RCC 7860 (cell line): ENCODE measurements at places on chromosomes 2 and 18.

GRCh38 chr2:239777219-239777618, 247.9 kb downstream of the NDUFA10 start:
- no peak for DNase-seq

- DNase-seq = no peak
These were observed 37.2 kb upstream of the ID2 start for GRCh38 chr2:8644605-8645175.

- DNase-seq = no peak
These were observed 178.6 kb downstream of the NEDD4L start for GRCh38 chr18:58222432-58223125.

- DNase-seq = peak; percentile 30
These were observed 8.6 kb downstream of the KANSL1L start for GRCh38 chr2:210162466-210163124.

DNA sequence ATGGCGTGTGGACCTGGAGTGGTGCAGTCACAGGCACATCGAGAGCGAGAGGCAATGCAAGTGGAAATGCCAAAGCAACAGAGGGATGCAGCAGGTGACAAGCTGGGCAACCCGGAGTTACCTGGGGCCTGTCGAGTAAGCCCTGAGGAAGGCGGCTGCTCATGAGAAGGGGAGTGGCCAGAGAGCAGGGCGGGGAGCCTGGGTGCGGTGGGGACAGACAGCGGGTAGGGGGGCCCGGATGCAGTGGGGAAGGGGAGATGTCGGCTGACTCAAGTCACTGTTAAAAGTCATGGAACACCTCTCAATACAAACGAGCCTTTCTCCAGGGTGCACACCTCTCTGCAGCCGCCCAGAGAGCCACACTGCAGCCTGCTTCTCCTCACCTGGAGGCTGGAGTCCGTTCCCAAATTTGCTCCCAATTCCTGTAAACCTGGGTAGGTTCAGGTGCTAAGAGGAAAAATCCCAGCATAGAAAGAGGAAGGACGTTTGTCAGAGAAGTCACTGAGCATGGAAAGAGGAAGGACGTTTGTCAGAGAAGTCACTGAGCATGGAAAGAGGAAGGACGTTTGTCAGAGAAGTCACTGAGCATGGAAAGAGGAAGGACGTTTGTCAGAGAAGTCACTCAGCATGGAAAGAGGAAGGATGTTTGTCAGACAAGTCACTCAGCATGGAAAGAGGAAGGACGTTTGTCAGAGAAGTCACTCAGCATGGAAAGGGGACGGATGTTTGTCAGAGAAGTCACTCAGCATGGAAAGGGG, 71.7 kb upstream of the TWIST2 start:
- DNase-seq = no peak

DNA sequence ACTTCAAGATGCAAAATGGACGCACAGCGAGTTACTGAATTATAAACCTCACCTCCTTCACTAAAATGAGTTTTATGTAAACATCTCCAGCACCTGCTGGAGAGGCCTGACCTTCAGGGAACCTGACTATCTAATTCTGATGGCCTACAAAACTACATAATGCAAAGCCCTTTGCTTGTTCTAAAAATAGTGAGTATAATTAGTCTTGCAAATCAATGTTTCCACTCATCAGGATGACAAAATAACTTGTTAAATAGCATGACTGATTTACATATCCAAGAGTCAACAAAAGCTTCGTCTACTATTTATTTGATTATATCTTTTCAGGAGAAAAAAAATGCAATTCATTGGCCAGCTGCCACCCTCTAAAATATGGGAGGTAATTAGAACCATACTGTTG, 326.3 kb upstream of the MC4R start:
- no peak for DNase-seq

GRCh38 chr18:61466736-61467135, 133.5 kb downstream of the CDH20 start:
- DNase-seq = no peak

DNA sequence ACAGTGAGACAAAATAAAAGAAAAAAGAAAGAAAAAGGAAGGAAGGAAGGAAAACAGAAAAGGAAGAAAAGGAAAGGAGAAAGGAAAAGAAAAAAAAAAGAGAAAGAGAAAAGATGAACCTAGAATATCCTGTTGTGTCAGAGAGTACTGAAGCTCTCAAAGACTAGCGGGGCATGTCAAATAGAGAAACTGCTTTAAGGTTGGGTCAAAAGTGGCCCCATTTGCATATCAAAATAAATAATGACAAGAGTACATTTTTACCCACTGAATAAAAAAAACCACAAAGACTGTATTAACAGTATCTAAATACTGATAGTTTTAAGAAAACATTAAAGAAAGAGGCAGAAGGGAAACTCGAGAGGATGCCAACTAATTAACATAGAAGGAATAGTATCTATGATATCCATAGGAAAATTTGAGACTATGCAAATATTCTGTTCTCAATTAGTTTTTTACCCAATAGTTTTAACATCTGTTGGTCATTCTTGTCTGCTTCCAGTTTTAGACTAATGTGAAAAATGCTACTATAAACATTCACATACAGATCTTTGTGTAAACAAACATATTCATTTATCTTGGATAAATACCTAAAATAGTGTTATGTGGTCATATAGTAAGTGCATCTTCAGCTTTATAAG, 53.2 kb downstream of the SFXN5 start:
- no peak for DNase-seq

DNA sequence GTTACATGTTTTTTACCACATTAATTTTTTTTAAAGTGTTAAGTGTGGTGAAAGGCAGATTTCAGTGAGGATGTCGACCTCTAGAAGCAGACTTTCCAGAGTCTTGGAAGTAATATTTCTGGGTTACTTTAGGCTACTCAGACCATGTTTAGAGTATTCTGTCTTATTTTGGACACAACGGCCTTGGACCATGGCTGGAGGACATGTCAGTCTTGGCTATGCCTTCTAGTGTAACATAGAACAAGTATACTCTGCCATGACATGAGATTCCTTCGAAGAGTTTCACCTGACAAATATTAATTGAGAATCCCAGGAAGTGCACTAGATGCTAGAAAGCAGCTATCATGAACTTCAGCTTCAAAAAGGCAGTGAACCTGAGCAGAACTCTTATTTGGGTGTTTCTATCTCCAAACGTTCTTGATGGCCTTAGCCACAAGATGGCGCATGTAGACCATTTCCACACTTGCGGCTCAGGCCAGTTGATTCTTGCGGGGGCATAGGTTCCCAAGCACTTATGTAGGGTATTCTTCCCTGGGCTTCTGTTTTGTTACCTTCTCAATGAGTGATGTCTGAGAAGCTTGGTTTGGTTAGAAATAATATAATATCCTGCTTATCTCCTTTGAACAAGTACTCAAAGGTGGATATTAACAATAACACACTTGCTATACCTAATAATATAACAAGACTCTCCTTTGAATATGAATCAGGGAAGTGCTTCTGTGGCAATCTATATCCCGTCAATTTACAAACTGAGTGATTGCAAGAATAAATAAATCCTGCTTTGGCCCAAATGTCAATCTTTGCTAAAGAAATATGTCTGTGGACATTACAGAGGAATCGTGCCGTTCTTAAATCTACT, 62.0 kb downstream of the CACNB4 start:
- peak; percentile 52 for DNase-seq

DNA sequence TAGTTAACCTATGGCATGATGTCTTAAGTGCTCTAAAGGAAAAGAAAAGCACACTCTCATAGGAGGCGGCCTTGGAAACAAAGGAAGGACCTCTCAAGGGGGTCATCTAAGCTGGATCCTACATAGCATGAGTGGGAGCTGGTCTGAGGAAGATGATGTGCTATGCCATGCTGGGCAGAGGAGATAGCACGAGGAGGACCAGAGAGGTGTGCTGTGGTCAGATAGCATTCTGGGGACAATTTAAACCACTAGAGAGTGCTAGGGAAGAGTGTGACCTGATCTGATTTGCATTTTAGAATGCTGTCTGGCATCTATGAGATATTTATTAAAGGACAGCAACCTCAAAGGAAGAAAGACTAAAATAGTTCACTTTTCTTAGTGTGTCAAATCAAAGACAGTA, 910.1 kb upstream of the CELF4 start:
- DNase-seq = no peak

DNA sequence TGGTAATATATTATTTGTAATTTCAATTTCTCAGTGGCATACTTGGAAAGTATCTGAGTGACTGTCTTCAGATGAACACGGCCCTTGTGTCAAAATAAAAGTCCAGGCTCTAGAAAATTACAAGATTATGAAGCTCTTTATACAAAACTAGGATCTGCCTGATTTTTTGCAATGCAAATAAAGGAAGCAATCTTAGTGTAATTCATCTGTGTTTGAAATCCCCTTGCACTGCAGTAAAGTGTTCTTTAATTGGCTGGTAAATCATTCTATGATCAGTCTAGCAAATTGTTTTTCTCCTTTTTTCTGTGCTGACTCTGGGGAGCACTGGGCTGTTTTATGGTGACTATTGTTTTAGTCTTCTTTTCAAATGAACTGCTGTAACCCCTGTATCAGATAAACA, 1039.0 kb downstream of the SOCS6 start:
- DNase-seq = no peak

DNA sequence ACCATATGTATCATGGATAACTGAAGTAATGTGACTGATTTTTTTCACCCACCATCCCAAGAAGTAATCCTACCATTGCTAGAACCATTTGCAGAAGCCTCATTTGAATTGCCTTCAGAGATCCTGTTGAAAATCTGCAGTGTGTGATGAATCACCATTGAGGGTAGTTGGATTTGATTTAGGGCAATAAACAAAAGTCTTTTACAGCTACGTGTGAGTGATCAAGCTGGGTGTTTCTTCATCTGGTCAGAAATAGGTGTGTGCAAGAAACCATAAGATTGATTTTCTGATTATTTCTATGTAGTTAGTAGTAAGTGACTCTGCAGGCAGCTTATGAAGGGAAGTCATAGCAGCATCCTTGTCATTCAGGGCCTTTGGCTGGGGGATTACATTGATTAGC, 159.6 kb downstream of the MGAT5 start:
- no peak for DNase-seq

GRCh38 chr2:239644011-239644410, 243.2 kb upstream of the HDAC4 start:
- DNase-seq = no peak

GRCh38 chr2:84894758-84895520, 10.5 kb upstream of the TMSB10 start:
- DNase-seq = peak; percentile 31

DNA sequence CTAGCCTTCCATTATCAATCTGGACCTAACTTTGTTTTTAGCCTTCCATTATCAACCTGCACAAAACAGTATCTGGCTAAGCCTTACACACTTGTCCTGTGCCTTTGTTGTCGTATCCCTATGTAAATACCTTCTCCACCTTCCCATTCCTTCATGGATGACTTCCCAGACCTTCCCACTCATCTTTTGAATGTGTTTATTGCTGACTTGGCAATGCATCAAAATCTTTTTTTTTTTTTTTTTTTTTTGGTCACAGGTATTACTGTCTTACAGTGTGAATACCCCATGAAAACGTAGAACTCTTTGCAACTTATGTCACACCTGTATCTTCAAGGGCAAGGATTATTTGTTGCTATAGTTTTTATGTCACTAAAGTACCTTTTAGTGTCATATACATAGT, 25.7 kb downstream of the RPE start:
- DNase-seq = no peak

GRCh38 chr2:113977060-113977659, 87.3 kb downstream of the ACTR3 start:
- no peak for DNase-seq

- DNase-seq = no peak
These were observed 71.9 kb downstream of the TAF4B start for GRCh38 chr18:26298107-26298506.

- no peak for DNase-seq
These were observed 62.0 kb upstream of the CSRNP3 start for GRCh38 chr2:165407466-165407865.

DNA sequence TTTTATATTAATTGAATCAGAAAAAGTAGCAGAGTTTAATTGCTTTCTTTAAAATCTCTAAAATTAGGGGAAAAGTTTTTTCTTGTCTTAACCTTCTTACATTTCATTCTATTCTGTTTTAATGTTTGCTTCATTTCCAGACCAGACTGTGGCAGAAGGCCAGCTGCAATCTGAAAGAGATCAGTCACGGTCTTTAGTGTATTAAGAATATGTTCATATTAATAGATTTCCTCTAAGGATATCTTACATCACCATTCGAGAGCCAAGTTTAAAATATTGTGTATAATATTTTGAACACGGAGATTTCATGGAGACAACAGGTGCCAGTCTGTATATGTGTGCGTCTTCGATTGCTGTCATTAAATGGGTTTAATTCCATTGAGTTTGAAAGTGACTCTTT, 230.9 kb upstream of the ZSWIM2 start:
- DNase-seq = no peak

DNA sequence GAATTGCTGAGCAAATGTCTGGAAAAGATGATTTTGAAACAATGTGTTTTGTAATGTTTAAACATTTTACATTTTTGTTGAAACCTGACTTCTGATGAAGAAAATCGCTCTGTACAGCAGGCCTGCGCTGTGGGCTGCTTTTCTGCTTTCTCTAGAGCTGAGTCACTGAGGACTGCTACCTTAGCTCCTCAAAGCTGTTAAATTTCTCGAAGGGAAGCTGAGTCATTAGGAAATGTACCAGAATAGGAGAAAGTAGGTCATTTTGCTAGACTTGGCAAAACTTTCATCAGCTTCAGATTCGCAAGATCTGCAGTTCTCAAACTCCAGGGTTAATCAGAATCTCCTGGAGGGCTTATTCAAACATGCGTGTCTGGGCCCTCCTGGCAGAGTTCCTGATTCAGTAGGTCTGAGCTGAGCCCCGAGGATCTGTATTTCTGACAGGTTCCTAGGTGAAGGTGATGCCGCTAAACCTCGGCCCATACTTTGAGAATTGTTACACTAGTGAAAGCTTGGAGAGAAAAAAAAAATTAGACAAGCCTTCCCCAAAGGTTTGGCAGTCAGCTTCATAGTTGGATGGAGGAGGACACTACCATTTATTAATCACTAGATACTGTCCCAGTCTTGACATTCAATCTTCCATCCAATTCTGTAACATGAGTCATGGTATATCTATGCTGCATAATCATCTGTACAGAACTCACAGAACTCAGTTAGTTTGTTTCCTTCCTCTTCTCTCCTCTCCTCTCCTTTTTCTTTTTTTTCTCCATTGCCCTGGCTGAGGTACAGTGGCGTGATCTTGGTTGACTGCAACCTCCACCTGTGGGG, 297.6 kb downstream of the PARD3B start:
- peak; percentile 75 for DNase-seq

DNA sequence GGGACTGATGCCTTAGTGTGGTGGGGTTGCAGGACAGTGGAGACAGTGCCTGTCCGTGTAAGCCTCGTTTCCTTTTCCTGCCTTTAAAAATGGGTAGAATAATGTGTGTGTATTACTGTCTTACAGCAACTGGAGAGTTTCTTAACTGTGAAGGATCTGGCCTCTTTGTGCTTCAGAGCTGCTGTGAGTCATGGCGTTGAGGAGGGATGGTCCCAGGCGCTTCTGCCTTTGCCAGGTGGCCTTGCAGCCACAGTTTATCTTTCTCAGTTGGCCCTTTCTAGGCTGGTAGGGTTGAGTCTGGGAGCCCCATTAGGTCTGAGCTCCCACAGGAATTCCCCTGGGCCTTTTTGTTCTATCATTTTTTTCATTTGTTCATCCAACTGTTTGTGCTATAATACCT, 9.2 kb downstream of the PRADC1 start:
- DNase-seq = no peak

- DNase-seq = no peak
These were observed 94.4 kb upstream of the MSH6 start for GRCh38 chr2:47688561-47688960.
